Endodermal cell (in vitro differentiated cells): ENCODE measurements at places on chromosomes 6 and 20.

GRCh38 chr20:35369804-35370203 is 42.0 kb downstream of the UQCC1 start:
- no peak for DNase-seq

DNA sequence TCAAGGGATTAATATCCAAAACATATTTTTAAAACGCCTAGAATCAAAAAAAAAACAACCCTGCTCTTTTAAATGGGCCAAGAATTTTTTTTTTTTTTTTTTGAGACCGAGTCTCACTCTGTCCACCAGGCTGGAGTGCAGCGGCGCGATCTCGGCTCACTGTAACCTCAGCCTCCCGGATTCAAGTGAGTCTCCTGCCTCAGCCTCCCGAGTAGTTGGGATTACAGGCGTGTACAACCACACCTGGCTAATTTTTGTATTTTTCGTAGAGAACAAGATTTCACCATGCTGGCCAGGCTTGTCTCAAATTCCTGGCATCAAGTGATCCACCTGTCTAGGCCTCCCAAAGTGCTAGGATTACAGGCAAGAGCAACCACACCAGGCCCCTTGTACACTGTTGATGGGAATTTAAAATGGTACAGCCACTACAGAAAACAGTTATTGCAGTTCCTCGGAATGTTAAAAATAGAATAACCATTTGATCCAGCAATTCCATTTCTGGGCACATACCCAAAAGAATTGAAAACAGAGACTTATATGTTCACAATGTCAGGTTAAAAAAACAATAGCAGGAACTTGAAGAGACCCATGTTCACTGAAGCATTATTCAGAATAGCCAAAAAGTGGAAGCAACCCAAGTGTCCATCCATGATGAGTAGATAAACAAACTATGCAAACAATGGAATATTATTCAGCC is 3.1 kb upstream of the MYL9 start:
- no peak for DNase-seq

DNA sequence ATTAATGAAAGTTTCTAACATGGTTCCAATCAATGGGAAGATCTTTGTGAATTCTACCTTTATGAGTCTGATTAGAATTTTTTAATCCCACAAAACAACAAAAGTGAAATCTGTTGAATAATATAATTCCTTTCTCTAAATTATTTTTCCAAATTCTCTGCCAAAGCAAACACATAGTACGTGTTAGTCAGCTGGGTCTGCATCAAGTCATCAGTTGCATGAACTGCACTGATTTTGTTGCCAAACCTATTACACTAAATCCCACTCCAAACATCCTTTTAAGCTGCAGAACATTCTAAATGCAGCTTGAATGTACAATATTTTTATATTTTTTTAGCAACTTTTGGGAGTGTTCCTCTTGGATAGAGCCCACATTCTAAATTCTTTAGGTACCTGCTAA is 199.0 kb upstream of the HSF2 start:
- no peak for DNase-seq

DNA sequence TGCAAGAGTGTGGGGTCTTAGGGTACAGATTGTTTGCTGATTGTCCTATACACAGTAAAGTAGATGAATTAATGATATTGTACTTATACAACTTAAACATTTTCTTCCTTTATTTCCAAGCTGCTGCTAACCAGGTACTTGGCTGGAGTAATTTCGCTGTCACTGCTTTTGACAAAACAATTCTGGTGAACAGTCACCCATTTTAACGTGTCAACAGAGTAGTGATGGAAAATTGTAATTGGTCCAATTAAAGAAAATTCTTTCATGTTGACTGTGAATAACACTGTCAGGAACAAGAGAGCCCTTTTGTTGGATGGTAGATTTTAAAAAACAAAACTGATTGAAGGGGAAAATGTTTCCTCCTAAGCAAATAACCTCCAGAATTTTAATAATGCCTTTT is 26.4 kb upstream of the MROH8 start:
- no peak for DNase-seq
